Hematopoietic multipotent progenitor cell (in vitro differentiated cells): ENCODE measurements at places on chromosomes 11 and 22. TPM values are rescaled to one million over a fixed set of nuclear protein-coding genes. Genes with fewer than 3 reads are reported as not detected.
A peak's percentile ranks its signal among the peaks of the same experiment; 100 is the strongest.

The FGF4 gene
- total RNA-seq, result not detected

GRCh38 chr11:74318241-74318932, 6.9 kb upstream of the P4HA3 start:
- no peak for DNase-seq

The NECTIN1 gene
- 12.7 TPM for total RNA-seq

DNA sequence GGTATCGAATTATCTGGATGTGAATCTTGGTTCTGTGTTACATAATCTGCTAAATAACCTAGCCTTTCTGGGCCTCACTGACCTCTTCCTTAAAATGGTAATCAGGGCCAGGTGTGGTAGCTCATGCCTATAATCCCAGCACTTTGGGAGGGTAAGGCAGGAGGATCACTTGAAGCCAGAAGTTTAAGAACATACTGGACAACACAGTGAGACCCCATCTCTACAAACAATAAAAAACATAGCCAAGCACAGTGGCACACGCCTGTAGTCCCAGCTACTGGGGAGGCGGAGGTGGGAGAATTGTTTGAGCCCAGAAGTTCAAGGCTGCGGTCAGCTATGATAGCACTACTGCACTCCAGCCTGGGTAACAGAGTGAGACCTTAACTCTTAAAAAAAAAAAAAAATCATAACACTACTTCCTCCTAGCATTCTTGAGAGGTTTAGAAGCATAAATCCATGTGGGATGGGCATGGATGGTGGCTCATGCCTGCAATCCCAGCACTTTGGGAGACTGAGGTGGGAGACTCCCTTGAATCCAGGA, 72.5 kb downstream of the C11orf65 start:
- no peak for DNase-seq

The RASGRP2 gene
- 204 TPM for total RNA-seq

The CDPF1 gene
- 18.9 TPM for total RNA-seq

GRCh38 chr22:25875461-25875860, 133.5 kb downstream of the MYO18B start:
- no peak for DNase-seq

- DNase-seq, result no peak
Measured at GRCh38 chr11:119536801-119537200, 113.8 kb upstream of the THY1 start.

DNA sequence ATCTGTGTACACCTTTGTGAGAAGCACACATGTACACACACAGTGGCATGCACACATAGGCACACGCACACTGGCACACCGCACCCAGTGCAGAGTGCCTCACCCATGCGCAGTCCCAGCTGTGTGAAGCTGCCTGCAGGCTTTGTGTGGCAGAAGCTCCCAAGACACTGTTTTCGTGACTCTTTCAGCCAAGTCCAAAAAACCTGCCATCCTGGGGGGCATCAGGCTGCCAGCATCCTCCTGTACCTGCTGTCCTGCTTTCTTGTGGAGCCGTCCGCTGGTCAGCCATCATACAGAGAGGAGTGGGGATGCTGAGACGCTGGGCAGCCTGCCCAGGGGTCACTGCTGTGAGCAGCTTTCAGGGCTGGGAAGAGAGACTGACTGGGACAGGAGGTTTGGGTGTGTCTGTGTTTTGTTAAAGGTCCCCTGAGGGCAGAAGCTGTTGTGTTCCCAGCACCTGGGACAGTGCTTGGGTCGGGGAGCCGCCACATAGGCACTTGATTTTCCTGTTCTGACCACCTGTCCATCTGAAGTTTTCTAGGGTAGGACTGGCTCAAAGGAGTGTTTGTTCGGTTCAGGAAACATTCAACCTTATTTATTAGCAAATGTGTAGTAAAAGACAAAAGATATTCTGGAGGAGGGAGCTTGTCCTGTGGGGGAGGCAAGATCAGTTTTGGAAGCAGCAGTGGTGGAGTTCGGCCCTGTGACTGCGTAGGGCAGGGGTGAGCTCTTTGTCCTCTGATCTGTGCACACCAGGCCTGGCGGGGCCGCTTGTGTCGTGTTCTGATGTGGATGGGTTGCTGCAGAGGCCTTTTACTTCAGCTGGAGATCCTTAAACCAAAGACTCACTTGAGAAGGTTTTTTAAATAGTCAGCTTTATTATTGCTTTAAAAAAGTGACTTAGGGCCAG, 29.7 kb downstream of the AP2A2 start:
- no peak for DNase-seq

DNA sequence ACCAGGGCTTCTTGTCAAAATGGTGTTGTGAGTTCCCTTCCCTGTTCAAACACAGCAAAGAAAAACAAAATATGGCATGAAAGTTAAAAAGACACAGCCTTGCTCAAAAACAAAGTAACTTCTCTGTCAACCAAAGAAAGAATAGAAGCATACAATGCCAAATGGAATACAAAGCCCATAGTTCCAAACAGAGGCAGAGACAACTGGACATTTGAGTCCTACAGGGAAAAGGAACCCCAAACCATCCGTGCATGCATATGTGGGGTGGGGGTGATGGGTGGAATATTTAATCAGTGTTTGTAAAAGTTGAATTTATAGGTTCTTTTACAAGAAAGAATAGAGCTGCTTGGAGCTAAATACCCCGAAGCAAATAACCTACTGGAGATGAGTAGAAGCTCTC, 218.7 kb downstream of the FAM76B start:
- DNase-seq, result no peak

The SPCS2 gene
- 8.6 TPM for total RNA-seq

DNA sequence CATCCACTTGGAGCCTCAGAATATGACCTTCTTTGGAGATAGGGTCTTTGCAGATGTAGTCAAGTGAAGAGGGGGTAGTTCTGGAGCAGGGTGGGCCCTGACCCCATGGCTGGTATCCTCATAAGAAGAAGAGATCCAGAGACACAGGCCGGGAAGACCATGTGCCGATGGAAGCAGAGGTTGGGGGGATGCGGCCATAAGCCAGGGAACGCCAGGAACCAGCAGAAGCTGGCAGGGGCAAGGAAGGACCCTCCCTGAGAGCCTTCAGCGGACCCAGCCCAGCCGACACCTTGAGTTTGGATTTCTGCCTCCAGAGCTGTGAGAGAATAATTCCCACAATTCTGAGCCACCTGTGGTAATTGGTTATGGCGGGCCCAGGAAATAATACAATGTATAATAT, 26.1 kb upstream of the SMIM38 start:
- no peak for DNase-seq

- DNase-seq, result no peak
Measured at GRCh38 chr11:86459682-86460460, 85.2 kb downstream of the CCDC81 start.

DNA sequence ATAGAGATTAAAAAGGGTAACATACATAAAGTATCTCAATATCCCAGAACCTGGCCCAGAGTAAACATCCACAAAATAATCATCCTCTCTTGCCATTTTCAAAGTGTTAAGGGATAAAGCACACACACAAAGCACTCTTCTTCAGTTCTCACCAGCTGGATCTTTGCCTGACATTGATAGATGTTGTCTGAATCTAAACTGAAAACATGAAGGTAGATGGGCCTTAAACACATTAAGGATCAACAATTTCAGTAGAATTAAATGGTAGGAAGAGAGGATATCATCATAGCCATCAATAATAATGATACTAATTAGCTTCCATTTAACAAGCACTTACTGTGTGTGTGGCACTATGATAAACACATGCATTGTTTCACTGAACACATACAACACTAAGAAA, 261.1 kb downstream of the OPCML start:
- no peak for DNase-seq

DNA sequence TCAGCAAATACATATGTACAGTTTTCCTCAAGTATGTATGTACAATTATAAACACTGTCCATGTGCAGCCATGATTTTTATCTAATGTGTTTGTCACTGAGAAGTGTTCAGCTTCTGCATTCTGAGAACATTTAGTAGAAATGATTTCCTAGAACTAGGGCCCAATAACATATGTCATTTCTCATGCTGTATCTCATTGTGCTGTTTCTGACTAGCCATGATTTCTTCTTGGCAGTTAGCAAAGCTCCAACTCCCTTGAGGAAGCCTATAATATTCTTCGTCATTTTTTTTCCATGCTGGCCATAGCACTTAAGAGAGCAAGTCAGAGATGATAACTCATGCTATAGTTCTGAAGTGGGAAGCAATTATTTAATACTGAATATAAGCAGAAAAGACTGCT, 187.8 kb downstream of the DDX10 start:
- DNase-seq, result no peak

- no peak for DNase-seq
Measured at GRCh38 chr11:127037596-127037995, 37.0 kb upstream of the KIRREL3 start.

GRCh38 chr22:38033522-38034277, 23.5 kb upstream of the PICK1 start:
- no peak for DNase-seq

- no peak for DNase-seq
Measured at GRCh38 chr11:19868281-19868821, 155.7 kb downstream of the NAV2 start.

The OR10S1 gene
- total RNA-seq, result under 0.01 TPM

DNA sequence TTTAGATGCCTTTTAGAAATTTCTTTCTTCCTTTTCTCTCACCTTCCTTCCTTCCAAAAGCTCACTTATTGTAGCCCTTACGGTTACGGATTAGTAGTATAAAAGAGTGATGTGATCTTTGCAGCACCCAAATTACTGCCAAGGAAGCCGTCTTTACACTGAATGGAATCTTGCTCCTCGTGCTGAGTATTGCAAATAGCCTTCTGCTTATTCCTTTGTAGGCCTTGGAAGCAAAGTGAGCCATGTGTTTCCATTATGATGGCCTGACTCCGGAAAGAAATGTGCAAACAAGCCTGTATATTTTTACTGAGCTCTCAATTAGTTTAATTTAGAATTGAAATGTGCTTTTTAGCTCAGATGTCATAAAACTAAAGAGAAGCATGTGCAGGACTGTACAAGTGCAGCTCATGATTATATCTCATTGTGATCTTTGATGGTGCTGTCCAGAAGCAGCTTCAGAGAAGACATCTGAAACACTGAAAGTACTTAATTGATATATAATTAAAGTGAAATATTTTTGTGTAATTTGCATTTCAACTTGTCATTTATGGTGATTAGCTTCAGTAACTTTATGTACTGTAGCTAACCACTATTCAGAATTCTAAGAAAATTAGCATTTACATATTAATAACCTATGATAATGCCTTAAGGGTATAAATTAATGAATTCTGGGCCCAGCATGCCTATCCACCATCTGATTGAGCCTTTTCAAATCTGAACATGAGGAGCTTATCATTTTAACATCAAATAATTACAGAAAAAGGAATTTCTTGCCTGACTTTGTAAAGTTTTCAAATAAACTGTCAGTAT, 129.3 kb downstream of the GRIA4 start:
- DNase-seq, result no peak

The CFL1 gene
- 701 TPM for total RNA-seq

DNA sequence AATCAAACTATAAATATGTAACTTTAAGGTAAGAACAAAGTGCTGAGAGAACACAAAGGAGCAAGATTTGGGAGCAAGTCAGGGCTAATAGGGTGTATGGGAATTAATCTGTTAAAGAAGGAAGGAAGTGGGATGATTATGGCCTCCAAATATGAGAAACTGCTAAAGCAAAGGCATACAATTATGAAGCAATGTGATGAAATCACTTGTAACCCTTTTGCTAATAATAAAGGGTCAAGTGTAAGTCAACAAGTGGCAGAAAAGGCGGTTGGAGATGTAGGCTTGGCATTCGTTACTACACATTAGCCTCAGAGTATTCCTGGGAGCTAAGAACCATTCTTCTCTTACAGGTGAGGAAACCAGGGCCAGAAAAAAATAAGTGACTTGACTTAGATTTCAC, 1002.3 kb upstream of the TENM4 start:
- DNase-seq, result no peak

The APLNR gene
- under 0.01 TPM for total RNA-seq

GRCh38 chr11:69834251-69834650, 15.0 kb upstream of the FGF3 start:
- no peak for DNase-seq

DNA sequence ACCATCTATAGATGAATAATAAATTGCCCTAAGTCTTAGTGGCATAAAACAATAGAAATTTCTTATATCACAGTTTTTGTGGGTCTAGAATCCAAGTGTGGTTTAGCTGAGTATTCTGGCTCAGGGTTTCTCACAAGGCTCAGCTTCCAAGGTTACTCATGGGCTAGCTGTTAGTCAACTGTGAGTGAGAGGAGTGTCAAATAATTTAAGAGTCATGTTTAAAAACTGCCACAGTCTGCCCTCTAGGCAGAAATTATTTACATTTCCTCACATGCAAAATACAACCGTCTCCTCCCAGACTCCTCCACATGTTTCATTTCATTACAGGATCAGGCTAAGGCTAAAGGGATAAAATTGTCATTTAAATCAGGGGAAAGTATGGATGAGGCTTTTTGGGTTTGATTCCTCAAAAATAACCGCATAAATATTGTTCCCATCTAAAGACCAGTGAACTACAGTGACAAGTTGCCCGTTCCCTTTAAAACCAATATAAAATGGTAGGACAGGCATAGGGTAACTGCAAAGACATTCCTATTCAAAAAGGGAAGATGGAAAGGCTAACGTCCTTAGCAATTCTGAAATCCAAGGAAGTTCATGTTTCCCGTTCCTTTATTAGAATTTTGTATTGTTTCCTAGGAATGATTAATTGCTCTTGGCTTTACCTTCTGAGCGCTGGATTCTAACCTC, 324.3 kb downstream of the DYNC2H1 start:
- no peak for DNase-seq

DNA sequence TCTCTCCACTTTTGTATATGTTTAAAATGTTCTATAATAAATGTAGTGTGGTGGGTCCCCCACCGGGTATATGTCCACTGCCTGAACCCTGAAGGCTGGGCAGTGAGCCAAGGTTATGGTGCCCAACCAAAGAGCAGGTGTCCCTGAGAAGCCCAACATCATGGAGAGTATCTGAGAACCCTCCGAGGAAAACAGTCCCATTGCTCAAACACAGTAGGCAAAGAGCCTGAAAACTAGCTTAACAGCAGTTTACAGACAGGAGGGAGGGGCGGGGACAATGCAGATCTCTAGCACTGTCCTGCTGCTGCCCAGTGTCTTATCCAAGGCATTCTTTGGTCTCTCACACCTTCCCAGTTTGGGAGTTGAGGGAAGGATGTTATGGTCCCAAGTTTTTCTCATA, 91.0 kb downstream of the TMPRSS5 start:
- DNase-seq, result no peak

The NPAS4 gene
- not detected for total RNA-seq

GRCh38 chr11:61698173-61698948, 18.2 kb downstream of the DAGLA start:
- peak; percentile 90 for DNase-seq

DNA sequence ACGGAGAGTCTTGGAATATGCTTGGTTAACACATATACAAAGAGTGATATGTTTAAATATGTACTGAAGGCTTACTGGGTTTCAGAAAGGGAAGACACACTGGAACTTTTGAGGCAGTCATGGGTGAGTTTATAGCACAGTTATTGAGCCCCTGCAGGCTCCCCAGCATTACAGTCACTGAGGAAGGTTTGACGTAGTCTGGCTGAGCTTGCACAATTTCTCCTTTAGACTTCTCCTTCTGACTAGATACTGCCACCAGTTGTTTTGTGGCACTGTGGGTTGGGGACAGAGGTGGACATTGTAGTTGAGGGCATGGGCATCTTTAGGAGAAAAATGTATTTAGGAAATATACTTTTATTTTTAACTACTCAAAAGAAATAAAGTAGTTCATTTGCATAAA, 285.4 kb downstream of the C11orf87 start:
- DNase-seq, result no peak

- DNase-seq, result peak; percentile 38
Measured at GRCh38 chr11:9203691-9204311, 61.3 kb downstream of the DENND5A start.
